AG09319 (cell line): ENCODE measurements at places on chromosomes 13 and 19.

DNA sequence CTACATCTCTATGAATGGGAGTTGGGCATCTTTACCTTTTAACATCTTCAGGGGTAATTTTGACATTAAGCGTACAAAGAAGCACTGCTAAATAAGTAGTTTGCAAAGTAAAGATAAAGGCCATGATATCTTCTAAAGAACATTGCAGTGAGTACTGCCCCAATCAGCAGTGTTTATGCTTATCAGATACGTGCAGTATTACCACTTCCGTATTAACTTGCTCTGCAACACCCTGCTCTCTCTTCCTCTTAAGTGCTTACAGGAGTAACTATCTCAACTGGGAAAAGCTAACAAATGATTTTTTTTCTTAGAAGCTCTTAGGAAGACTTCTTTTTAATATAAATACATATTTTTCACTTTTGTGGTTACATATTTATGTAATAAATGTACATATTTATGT, 793.7 kb upstream of the SLC10A2 start:
- no peak for DNase-seq

GRCh38 chr19:8212212-8212611, 3.0 kb downstream of the CERS4 start:
- no peak for DNase-seq

DNA sequence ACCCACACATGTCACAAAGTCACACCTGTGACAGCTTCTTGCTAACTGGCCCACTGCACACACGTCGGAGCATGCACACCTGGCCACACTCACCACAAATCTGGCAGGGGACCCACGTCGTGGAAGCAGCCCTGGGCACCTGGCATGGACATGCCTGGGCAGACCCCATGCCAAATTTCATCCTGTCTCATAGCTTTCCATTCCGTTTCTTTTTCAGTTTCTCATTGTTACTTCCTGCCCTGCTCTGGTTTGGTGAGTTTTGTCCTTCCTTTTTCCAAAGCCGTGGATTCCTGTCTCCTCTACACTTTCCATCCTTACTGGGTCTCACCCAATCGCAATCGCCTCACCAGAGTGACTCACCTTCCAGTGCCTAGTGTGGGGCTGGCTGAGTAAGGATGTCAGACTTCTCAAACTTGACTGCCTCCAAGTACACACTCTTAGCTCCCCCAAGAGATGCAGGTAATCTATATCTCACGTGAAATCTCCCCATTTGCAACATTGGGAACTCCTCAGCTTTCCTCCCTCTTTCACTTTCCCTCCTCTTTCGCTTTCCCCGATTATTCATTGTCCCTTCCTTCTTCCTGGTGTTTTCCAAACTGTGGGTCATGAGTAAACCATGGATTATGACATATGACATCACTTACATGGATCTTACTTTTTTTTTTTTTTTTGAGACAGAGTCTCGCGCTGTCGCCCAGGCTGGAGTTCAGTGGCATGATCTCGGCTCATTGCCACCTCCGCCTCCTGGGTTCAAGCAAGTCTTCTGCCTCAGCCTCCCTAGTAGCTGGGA, 1.6 kb upstream of the BBC3 start:
- no peak for DNase-seq

DNA sequence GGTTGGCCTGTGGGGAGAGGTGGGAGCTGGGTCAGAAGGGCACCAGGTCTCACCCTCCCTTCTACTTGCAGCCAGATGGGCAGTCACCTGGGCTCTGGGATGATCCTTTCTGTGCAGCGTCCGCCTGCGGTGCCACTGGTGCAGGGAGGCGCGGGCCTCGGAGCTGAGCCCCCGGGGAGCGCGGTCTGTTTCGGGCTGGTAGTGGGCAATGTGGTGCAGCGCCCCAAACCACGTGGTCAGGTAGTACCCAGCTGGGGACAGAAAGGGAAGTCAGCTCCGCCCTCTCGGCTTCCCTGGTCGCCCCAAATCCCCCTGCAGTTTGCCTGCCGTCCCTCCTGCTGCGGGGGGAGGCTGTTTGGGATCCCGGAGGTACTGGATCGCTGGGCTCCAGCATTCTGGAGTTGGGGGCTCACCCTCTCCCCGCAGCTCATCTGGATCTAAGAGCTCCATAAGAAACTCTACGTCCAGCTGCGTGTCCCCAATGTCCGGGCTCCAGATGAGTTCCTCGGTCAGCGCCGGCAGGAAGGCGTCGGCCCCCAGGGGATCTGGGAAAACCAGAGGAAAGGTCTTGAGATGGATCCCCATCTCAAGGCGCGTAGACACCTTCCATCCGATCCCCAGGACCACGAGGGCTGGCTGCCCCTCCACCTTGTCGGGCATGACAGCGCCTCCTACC, 8.8 kb downstream of the RINL start:
- no peak for DNase-seq

DNA sequence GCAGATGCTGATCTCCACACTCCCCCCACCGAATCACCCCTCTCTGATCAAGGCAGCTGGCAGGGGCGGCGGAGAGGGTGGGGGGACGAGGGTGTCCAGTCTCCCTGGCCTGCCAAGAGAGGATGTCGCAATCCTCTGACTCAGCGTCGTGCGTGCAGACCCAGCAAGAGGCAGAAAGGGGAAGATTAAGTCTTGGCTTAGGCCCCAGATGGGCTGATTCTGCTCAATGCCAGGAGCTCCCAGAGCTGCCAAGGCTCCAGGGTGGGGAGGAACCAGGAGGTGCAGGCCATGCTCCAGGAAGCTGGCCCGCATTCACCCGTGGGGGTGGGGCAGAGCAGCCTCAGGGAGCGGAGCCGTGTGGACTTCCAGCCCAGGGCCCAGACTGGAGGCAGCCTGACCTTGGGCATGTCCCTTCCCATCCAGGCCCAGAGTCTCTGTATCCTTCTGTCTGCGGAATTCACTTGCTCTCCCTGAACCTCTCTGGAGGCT, 6.6 kb upstream of the BCL3 start:
- peak; percentile 100 for DNase-seq

GRCh38 chr19:41696402-41697197, 8.5 kb upstream of the CEACAM7 start:
- no peak for DNase-seq

- no peak for DNase-seq
Observed at GRCh38 chr19:28981518-28981917, 231.4 kb downstream of the UQCRFS1 start.

DNA sequence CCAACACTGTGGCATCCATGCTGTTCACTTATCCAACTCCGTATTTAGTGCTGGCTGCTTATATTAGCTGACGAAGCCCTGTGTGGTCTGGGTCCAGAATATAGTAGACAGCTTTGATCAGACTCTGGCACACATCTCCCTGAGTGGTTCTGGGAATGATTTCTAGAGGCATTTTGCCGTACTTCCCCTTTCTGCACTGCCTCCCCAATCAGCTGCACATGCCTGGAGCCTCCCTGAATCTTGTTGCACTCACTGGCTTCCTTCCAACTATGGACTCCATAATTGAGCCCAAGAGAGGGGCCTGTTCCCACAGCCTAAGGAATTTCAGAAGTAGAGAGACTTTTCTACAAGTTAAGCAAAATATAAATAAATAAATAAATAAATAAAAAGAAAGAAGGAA, 30.4 kb upstream of the PCDH8 start:
- DNase-seq = no peak

GRCh38 chr13:38743466-38743865, 56.6 kb downstream of the FREM2 start:
- DNase-seq = no peak

DNA sequence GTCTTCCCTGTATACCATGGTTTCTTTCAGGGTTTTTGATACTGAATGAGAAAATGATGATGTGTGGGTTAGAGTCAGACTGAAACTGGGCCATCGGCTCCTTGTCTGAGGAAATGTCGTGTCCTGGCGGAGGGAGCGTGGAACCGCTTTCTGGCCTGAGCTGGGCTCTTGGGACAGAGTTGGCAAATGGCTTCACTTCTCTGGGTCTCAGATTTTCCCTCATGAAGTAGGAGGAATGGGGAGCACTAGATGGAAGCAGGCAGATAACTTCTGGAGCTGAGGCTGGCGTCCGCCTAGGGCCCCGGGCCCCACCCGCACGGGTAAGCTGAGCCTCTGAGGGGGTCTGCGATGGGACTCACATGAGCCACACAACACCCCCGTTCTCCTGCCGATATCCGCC, 133.3 kb upstream of the WASF3 start:
- DNase-seq = no peak

DNA sequence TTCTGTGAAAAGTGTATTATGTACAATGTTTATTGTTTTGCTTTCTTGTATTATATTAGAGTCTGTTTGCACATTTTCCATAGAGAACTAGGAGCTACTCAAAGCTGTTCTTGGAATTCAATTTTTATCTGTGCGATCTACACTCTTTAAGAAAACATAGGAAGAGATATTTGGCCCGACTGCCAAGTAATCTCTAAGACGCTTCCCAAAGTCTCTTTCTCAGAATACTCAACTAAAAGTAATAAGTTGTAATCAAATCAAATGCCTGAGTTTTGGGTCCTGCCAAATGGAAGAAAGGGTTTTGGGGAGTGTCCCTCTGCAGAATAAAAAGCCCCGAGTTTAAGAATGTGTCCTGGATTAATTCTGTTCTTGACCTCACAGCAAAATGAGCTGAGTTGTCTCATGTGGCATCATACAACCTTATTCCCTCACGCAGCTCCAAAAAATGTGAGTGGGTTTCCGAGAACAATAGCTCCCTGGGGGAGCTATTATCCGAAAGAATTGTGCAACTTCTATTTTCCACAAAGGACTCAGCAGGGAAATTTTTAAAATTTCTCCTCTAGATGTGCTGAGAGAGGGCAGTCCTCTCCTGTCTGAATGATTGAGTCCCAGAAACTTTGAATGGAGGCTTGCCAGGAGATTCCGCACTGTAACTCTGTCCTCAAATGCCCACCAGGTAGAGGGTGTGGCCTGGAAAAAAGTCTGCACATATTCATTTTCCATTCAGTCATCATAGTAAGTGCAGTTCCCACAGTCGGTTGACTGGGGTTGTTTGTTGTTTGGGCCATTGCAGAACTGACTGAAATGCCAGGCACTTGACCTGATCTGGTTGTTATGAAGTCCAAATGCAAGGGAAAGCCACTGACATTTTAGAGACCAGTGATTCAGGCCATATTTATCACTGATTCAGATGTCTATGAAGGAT, 280.0 kb upstream of the SOX21 start:
- DNase-seq = no peak

DNA sequence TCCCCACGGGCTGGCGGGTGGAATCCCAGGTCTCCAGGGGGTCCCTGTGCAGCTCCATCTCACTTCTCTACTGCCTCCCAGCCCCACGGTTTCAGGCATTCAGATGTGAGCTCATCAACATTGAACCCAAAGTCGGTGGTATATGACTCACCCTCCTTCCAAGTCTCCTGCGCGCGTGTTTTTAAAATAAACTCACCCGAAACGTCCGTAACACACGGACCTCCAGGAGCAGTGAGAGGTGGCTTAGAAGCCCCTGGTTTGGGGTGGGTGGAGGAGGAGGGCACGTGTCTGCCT, 14.0 kb upstream of the CRTC1 start:
- DNase-seq = no peak

DNA sequence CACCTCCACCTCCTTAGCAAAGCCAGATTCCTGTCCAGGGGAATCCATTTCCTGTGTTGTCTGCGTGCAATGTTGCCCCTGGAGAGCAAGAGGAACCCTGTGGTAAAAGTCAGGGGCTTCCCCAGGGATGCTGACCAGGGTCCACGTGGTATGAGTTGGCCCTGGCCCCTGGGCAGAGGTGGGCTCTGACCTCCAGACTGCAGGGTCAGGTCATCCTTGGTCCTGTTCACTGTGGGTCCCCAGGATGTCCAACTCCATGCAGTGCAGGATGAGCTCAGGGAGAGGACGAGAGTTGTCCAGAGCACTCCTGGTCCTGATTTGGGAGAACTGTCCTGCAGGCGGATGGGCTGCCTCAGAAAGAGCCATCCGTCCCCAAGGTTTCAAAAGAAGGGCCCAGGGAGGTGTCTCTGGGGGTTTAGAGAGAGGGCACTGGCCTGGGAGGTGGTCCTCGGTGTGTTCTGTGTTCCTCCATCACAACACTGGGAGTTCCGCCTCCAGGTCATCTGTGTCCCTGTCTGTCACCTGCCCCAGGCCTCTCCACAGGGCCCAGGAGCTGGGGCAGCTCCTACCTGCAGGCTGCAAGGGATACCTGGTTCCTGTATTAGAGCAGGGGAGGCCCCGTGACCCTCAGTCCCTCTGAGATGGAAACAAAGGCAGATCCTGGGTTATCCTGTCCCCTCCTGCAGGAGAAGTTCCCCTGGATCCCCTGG, 1.2 kb upstream of the CEACAM4 start:
- DNase-seq = no peak

DNA sequence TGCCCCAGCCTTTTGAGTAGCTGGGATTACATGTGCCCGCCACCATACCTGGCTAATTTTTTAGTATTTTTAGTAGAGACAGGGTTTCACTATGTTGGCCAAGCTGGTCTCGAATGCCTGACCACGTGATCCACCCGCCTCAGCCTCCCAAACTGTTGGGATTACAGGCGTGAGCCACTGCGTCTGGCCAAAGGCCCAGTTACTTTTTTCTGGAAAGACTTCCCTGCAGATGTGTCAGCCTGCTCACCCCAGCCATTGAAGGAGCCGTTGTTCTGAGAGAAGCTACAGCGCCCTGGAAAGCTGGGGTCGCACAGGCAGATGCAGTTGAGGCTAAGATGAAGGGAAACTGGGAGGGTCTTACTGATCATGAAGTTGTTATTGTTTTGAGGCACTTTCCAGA, 7.9 kb upstream of the ZNF626 start:
- no peak for DNase-seq

GRCh38 chr13:23680845-23681669, 110.8 kb downstream of the TNFRSF19 start:
- DNase-seq = no peak

- no peak for DNase-seq
Observed at GRCh38 chr13:56755181-56755935, 385.4 kb upstream of the PRR20A start.

DNA sequence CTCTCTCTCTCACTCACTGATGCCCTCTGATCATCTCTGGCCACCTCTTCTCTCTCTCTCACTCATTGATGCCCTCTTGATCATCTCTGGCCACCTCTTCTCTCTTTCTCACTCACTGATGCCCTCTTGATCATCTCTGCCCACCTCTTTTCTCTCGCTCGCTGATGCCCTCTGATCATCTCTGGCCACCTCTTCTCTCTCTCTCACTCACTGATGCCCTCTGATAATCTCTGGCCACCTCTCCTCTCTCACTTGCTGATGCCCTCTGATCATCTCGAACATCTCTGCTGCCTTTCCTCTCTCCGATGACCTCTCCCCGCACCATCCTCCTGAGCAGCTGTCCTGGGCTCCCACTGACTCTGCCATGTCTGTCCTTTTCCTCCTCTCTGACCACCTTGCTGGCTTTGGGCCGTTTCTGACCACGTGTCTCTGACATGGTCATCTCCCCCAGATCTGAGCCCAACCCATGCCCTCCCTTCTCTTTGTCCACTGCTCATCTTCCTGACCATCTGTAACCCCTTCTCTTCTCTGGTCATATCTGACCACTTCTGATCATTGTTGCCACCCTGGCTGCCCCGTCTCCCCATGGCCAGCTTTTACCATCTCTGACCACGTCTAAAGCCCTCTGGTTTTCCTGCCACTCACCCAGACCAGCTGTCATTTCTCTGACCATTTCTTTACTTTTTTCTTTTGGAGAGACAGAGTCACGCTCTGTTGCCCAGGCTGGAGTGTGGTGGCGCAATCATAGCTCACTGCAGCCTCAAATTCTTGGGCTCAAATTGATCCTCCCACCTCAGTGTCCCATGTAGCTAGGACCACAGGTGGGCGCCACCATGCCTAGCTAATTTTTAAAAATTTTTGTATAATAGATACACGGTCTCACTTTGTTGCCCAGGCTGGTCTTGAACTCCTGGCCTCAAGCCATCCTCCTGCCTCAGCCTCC, 2.4 kb downstream of the LRFN3 start:
- DNase-seq = no peak
